ENCODE measurements at places on chromosomes 3 and 15.

DNA sequence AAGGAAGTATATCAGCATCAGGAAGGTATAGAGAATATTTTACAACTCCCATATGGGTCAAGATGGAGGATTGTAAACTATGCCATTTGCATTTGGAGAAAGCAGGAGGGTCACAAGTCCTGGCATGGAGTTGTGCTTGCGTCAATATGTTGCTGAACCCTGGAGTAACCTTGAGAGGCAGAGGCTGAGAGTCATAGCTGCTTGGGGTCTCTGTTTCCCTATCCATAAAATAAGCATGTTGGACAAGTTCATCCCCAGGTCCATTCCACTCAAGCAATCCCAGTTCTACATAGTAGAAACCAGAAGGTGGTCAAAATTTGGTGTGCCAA, 273.6 kb downstream of the MECOM start:
- no peak for DNase-seq

- DNase-seq, result no peak
These were observed 64.3 kb downstream of the CASR start for GRCh38 chr3:122247825-122248185.

DNA sequence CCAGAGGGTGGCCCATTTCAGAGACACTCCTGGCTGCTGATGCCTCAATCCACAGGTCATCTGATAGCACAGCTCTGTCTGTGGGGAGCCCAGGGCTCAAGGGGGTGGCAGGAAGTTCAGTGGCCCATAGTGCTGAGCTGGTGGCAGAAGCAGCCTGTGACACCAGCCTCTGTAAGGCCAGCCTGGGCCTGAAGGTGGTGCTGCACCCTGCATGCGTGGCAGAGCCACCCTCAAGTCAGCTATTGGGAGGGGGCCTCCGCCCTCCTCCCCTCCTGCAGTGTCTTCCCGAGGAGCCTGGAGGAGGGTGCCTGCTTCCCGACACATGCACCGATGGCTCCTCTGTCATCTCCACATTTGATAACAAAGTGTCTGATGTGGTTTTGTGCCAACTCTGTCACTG, 3.0 kb downstream of the PLA1A start:
- peak; percentile 31 for DNase-seq

GRCh38 chr3:88221726-88222125, 72.0 kb downstream of the C3orf38 start:
- no peak for DNase-seq

Data from activated naive CD4-positive, alpha-beta T cell treated with anti-CD3 and anti-CD28 coated beads, Interleukin-2, amount 10 ng/mL, durations not matched to agents 7 days and 5 days (primary cell).